ENCODE measurements at places on chromosomes 2 and 18.

- no peak for DNase-seq
Measured at GRCh38 chr18:75113455-75113854, 95.5 kb downstream of the PTGR3 start.

GRCh38 chr2:28801726-28802125 is 8.9 kb upstream of the SPDYA start:
- no peak for DNase-seq

DNA sequence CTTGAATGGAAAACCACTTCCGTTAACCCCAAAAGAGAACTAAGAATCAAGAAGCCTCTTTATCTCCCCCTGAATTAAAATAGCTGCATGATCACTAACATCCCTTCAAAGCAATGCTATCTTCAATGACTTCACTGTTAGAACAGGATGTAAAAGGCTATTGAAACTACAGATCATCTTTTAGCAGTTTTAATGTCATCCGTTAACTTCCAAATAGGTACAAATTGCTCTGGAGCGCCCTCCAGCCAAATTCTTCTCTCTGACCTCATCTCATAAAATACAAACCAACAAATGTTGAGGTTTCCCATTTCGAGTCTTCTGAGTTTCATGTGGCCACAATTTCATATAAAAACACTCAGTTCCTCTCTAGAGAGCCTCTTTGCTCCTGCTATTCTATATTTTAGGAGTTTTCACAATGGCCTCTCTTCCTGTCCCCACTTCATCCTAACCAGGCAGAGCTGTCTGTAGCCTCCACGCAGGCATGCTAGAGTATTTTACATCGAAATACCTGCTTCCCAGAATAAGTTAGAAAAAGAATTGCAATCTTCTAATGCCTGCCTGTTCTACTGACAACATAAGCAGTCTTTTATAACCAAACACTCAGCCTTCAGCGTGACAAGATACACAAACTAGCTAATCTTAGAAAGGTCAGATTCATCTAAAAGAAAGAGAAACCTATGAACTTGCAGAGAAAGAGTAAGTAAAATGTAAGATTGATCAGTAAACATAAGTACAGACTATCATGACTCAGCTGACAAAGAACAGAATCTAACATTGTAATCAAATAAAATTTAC is 37.9 kb downstream of the B4GALT6 start:
- no peak for DNase-seq

GRCh38 chr2:112827604-112828185 is 8.9 kb downstream of the IL1B start:
- DNase-seq = no peak

- DNase-seq = no peak
Measured at GRCh38 chr18:46048641-46049040, 23.4 kb downstream of the PSTPIP2 start.

Measured in stimulated activated CD4-positive, alpha-beta T cell treated with anti-CD3 and anti-CD28 coated beads, Interleukin-15, amount 100 ng/mL, for 1 hour (primary cell).